ENCODE measurements at places on chromosomes 11 and 22.
A peak's percentile ranks its signal among the peaks of the same experiment; 100 is the strongest.

DNA sequence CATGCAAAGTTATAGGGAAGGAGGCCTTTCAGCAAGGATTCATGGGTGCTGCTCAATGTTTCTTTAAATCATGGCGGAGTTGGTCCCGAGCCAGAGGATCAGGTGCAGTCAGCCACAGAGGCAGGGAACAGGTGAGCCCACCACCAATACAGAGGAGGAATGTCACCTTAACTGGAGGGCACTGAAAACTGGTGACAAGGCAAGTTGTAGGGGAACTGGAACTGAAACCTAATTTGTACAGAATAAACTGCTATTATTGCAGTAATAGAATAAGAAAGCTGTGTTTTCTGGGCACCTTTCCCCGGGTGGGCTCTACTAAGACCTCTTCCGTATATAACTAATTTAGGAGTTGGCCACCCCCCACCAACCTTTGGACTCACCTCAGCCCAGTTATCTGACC lies 296.0 kb upstream of the NARS2 start:
- no peak for DNase-seq

DNA sequence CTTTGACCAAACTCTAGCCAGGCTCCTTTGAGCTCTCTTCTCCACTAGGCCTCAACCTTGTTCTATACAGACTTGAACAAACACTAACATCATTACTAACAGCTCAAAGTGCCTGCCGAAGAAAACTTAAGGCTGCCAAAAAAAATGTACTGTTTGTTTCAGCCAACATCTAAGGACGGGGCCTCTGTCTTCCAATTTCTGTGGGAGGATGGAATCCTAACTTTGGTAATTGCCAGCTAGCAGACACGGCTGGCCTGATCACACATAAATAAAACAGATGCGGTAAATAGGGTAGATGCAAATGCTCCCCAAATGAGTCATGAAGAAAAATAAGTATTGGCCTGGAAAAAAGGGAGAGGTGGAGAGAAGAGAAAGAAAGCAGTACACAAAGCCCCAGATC lies 394.3 kb downstream of the TMEM135 start:
- DNase-seq: peak; percentile 66

DNA sequence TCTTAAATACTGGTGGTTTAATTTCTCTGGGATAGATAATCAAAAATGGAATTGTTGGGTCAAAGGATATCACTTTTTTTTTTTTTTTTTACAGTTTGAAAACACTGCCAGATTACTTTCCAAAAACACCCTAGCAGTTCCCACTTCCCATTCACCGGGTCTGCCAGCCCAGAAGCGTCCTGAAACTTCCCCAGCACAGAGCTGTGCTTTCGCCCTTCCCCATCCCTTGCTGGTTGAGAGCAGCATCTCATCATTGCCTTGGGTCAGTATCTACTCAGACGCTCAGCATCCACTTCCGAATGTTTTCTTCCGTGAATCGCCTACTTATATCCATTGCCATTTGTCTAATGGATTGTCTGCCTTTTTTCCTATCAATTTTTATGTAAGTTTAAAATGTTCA lies 5.5 kb downstream of the CERK start:
- DNase-seq: no peak

DNA sequence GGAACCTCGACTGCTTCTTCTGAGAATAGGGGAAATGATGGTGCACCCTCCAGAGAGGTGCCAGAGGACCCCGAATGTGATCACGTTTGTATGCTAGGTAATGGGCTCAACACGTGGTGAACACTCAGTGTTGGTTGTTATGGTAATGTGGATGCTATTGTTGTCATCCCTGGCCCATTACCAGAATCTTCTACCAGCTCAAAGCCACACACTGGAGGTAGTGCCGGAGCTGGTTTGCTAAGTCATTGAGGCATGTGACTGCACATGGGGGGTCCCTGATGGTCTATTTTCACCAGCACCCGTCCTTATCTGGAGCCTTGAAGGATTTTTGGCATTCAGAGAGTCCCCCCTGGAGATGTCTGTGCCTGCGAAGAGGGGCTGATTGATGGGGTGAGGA lies 119.1 kb upstream of the CD82 start:
- no peak for DNase-seq

Data from GM03348 (cell line).